NCI-H1436 treated with DMSO at 0.1 percent for 48 hours (cell line): ENCODE measurements at places on chromosomes 12 and 14.

GRCh38 chr12:105961821-105962671 is 176.7 kb downstream of the NUAK1 start:
- DNase-seq = no peak

DNA sequence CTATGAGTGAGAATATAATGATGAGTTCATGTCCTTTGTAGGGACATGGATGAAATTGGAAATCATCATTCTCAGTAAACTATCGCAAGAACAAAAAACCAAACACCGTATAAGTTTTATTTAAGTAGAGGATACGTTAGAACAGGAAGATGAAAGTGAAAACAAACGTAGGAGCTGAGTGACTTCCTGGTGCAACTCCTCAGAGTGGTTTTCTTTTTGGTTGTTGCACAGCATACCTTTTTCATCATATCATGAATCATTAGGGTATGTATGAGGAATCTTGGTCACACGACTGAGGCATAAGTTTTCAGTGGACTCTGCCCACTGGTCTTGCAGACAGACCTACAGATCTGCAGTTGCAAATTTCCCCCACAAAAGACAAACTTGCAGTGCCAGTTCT is 199.0 kb downstream of the LRFN5 start:
- no peak for DNase-seq

DNA sequence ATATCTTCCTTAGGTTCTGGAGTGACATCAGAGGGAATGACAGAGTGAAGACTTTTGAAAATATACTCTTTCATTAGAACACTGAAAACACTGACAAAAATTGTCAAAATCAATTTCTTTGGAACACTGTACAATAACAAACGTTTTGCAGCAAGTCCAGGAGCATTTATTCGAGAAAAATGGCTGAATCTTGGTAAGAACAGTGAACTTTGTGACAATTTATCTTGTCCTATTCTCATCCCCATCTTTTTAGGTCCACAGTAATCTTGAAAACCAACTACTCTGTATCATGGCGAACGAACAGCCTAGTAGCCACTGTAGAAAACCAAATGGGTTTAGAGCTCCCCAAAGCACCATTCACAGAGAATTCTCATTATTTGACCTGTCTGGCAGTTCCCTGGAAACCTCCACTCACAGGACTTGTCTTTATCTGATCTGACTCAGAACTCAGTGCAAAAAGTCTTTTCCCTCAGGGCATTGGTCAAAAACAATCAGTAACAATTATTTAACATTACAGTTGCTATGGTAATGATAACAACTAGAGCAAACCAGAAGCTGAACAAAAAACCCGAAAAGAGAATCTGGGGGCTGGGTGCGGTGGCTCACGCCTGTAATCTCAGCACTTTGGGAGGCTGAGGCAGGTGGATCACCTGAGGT is 20.3 kb upstream of the PPP2R5E start:
- no peak for DNase-seq

DNA sequence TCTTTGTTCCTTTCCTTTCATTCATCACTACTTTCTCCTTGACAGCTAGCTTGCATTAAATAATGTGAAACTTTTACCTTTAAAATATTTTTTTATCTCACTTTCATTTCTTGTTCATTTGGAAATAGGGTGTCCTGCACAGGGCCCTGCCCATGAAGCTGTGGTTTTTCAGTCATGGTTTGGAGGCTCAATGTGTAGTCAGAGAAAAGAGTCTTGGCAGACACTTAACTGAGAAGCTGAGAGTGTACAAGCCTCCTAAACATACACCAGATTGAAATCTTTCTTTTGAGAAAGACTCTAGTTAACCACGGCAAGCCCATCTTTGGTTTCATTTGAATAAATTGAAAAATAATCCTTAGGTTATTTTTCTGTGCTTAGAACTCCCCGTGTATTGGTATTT is 74.2 kb downstream of the KICS2 start:
- DNase-seq = no peak

GRCh38 chr12:70306676-70307075 is 59.4 kb upstream of the KCNMB4 start:
- no peak for DNase-seq
